ENCODE measurements at places on chromosomes 16 and 17.

DNA sequence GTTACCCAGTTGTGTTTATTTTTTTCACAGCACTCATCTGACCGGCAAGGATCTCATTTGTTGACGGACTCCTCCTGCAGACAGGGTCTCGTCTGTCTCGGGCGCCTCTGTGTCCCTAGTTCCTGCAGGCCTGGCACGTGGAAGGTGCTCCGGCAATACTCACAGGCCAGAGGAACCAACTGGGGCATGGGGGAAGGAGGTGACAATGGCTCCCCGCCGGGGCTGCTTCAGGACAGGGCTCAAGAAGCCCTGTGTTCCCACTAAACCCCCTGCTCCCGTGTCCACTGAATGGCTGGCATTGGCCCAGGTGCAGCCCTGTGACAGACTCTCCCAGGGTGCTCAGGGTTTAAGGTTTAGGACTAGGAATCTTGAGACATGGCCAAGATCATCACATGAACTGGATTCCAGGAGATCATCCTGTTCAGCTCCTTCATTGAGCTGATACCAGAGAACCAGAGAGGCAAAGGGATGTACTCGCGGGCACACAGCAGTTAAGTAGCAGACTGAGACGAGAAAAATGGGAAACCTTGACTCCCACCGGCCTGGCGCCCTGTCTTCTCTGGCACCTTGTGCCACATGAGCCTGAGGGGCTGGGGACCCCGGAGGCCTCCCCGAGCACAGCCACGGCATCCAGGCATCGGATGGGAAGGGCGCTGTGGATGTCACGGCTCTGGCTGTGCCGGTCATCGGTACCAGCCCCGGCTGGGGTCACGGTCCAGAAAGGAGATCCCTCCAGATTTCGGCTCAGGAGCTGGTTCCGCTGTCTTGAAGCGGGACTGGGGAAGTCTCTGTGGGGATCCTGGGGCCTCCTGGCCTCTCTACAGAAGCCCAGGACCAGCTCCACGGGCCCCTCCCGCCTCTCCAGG is 29.0 kb downstream of the TIMM22 start:
- no peak for DNase-seq

GRCh38 chr16:84501077-84501735 is 3.3 kb downstream of the MEAK7 start:
- peak; percentile 42 for DNase-seq

- no peak for DNase-seq
Measured at GRCh38 chr17:48301002-48301401, 129.0 kb downstream of the SKAP1 start.

DNA sequence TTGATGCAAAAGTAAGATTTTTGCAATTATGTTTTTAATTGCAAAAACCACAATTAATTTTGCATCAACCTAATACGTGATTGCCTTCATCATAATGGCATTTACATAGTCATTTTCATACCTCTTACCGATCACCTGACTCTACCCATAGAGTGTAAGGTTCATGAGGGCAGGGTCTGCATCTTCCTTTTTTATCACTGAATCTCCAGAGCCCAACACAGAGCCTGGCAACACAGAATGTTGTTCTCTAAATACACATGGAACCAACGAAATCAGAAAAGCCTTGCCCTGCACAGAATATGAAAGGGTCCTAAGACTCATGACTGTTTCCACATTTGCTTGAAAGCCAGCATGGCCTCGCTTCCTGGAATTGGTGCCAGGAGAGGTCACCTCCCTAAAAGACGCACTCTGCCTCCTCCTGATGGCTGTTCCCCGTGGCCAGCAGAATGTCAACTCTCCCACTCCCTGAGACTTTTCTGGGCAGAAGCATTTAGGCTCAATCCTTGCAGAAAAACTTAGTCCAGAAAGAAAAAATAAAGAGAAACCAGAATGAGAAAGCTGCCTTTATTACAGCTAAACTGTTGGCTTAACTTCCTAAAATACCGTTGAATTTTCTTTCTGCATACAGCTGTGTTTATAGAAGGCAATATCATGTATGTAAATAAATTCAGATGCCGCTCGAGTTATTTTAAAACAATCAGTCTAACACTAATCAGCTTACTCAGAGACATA is 327.8 kb upstream of the MAF start:
- no peak for DNase-seq

DNA sequence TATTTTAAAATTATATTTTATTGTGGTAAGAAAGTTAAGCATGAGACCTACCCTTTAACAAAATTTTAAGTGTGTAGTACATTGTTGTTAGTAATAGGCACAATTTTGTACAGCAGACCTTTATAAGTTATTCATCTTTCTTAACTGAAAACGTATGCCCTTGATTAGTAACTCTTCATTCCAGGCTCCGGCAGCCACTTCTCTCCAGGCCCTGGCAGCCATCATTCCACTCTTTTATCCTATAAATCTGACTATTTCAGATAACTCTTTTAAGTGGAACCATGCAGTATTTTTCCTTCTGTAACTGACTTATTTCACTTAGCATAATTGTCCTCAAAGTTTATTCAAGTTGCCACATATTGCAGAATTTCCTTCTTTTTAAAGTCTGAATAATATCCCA is 348.2 kb downstream of the CDH11 start:
- DNase-seq: no peak

GRCh38 chr17:4479982-4480751 is 18.5 kb upstream of the SPNS2 start:
- DNase-seq: no peak

DNA sequence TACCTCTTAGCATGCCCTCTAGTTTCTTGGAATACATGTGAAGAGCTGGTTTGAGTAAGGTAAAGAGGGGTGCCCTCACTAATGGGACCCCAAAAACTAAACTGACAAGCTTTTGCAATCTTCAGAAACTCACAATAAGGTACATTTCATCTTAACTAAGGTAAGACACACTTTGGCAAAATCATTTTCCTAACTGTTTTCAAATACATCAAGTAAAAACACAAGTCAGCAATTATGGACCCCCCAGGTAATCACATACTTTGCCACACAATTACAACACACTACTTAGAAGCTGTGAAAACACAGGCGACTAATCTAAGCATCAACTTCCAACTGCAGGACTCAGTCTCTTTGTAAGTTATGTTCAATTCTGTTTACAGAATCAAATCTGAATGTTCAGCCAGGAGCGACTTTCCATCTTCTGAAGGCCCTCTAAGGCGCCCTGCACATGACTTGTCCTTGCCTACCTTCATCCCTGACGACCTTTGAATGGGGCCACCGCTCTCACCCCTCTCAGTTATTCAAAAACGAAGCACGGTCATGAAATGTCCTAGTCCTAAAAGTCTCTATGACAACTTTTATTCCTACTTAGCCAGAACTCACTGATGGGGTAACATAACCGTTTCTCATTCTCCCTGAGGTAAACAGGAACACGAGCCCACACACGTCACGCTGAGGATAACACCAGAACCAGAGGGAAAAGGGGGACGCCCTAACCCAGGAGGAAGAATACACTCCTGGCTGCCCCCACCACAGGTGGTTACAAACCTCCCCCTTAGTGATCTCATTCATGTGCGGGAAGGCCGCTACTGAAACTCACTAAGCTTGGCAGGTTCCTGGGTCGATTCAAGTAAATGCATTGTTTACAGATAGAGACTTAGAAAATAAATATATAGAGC is 5.5 kb downstream of the CREBBP start:
- DNase-seq: no peak

- DNase-seq: no peak
Measured at GRCh38 chr17:56171186-56171959, 18.1 kb downstream of the ANKFN1 start.

DNA sequence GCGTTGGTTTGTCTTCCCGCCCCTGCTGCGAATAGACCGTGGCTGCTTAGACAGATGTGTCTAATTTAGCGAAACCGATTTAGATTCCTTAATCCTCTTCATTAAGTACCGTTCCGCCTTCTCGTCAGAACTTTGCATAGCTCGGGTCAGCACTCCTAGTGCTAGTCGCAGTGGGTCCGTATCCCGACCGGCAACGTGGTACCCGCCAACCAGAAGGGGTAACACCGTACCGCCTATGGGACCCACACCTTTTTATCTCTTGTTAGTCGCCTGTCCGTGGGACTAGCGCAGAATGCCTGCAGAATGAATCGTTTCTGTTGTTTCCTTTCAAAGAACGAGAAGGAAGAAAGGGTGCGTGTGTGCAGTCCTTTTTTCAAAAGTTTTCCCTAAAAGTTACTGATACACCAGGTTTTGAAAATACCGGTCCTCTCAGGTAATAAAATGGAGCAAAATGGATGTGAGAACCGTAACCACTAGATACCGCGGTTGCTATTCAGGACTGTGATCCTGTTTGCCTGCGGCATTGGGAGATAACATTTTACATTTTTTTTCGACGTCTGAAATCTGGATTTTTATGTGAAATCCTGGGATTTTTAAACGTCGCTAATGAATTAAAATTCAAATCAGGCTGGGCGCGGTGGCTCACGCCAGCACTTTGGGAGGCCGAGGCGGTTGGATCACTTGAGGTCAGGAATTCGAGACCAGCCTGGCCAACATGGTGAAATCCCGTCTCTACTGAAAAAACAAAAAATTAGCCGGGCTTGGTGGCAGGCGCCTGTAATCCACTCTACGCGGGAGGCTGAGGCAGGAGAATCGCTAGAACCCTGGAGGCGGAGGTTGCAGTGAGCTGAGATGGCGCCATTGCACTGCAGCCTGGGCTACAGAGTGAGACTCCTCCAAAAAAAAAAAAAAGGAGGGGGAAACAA is 998 bp upstream of the SRSF1 start:
- no peak for DNase-seq

- no peak for DNase-seq
Measured at GRCh38 chr17:82751171-82751570, 694 bp upstream of the TBCD start.

- no peak for DNase-seq
Measured at GRCh38 chr17:78022425-78022824, 63.9 kb downstream of the TNRC6C start.

DNA sequence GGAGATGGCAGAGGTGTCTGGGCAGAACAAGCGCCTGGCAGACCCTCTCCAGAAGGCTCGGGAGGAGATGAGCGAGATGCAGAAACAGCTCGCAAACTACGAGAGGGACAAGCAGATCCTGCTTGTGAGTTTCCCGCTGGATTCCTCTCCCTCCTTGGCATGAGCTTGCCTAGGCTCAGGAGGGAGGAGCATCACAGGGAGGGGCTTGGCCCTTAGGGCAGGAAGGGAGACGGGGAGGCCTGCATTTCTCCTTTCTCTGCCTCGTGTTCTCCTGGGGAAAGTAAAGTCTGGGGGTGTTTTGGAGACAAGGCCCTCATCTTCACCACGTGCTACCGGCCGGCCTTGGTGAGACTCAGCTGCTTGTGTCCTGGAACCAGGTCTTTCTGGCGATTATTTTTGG is 18.0 kb upstream of the DBNDD1 start:
- DNase-seq: no peak

- DNase-seq: no peak
Measured at GRCh38 chr16:14538604-14539003, 91.5 kb downstream of the PARN start.

- no peak for DNase-seq
Measured at GRCh38 chr16:72474501-72475123, 302.7 kb upstream of the PMFBP1 start.

DNA sequence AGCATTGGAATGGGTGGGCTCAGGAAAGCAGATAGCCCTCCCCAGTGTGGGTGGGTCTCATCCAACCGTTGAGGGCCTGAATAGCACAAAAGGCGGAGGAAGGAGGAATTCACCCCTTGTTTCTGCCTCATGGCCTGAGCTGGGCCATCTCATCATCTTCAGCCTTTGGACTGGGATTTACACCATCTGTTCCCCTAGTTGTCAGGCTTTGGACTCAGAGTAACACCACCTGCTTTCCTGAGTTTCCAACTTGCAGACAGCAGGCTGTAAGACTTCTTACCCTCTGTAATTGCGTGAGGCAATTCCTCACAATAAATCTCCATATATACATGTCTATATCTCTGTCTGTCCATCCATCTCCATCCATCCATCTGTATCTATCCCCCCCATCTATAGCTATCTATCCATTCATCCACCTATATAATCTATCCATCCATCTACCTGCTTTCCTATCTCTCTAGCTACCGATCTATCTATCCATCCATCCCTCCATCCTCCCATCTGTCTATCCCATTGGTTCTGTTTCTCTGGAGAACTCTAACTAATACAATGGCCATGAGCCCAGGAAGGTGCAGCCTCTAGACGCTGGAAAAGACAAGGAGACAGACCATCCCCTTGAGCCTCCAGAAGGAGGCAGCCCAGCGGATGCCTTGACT is 21.3 kb downstream of the DNAH17 start:
- DNase-seq: no peak

DNA sequence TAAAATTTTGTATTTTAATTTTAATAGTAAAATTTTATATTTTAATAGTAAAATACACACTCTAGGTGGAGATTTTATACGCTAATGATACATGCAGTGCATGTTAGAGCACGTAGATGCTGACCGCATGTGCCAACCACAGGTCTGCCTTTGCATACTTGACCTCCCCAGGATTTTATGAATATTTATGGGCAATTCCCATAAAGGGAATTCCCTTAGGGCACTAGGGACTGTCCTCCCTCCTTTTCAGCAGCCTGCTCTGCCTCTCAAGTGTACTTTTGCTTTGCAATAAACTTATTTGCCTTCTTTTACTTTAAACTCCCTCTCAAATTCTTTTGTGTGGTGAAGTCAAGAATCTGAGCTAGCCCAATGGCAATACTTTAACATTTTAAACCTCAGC is 217.7 kb upstream of the CDH8 start:
- DNase-seq: no peak

DNA sequence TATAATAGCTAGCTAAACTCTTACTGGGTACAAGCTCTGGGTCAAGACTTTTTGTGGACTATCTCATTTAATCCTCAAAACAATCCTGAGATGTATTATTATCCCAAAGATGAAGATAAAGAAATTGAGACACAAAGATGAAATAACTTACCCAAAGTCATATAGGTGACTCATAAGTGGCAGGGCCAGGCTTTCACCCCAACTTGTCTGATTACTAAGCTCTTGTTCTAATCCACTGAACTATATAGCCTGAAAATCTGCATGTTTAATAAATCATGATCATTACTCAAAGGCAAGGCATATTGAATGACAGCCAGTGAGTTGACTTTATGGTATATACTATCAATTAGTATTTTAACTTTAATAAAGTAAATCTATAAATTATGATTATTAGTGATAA is 77.4 kb downstream of the SKAP1 start:
- no peak for DNase-seq

GRCh38 chr16:67649494-67649931 is 4.6 kb downstream of the CARMIL2 start:
- no peak for DNase-seq

- DNase-seq: no peak
Measured at GRCh38 chr17:11900041-11900476, 97.2 kb downstream of the ZNF18 start.

GRCh38 chr17:1232786-1233185 is 37.5 kb upstream of the BHLHA9 start:
- DNase-seq: peak; percentile 3

- peak; percentile 38 for DNase-seq
Measured at GRCh38 chr16:49455181-49455990, 81.8 kb downstream of the C16orf78 start.

Measured in activated effector memory CD4-positive, alpha-beta T cell treated with anti-CD3 and anti-CD28 coated beads, Interleukin-2, amount 50 U/mL, for 16 hours (primary cell).